ENCODE measurements at places on chromosomes 6 and 20. TPM values are rescaled to one million over a fixed set of nuclear protein-coding genes. Genes with fewer than 3 reads are reported as not detected.

- DNase-seq: no peak
Measured at GRCh38 chr6:41648921-41649320, 10.7 kb downstream of the MDFI start.

- no peak for DNase-seq
Measured at GRCh38 chr6:112214739-112215269, 39.6 kb downstream of the LAMA4 start.

GRCh38 chr6:169959136-169960002, 207.9 kb downstream of the ERMARD start:
- DNase-seq: peak; percentile 98

GRCh38 chr6:43943781-43944250, 173.8 kb downstream of the VEGFA start:
- no peak for DNase-seq

GRCh38 chr20:58651946-58652605, 993 bp downstream of the STX16 start:
- no peak for DNase-seq

GRCh38 chr20:34891166-34892062, 15.0 kb downstream of the ACSS2 start:
- DNase-seq: no peak

DNA sequence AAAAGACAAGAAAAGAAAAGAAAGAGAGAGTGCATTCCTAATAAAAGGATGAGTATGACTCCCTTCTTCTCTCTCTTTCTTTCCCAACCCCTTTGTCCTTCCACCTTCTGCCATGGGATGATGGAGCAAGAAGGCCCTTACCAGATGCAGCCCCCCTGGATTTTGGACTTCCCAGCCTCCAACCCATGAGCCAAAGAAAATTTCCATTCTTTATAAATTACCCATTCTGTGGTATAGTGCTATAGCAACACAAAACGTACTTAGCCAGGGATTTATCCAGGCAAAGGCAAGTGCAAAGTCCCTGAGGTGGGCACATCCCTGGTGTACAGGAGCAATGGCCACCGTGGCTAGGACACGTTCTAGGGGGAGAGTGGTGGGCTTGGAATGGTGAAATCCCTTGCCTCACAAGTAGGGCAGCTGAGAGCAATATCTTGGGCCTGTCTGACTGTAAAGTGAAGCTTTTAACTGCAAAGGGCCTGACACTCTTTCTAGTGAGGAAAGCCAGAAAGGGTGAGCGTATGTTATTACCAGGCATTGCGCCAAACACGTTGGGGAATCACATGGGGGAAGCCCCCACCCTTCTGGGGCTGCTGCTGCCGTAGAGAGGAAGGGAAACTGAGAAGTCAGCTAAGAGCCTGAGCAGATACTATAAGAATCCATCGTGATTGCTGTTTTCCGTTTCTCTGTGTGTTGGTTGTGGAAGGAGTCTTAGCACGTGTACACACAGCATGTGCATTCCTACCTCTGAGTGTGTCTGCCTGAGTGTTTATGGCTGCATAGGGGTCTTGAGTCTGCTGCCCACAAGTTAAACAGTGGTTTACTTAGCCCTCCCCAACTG, 50.7 kb upstream of the SIRPA start:
- no peak for DNase-seq

DNA sequence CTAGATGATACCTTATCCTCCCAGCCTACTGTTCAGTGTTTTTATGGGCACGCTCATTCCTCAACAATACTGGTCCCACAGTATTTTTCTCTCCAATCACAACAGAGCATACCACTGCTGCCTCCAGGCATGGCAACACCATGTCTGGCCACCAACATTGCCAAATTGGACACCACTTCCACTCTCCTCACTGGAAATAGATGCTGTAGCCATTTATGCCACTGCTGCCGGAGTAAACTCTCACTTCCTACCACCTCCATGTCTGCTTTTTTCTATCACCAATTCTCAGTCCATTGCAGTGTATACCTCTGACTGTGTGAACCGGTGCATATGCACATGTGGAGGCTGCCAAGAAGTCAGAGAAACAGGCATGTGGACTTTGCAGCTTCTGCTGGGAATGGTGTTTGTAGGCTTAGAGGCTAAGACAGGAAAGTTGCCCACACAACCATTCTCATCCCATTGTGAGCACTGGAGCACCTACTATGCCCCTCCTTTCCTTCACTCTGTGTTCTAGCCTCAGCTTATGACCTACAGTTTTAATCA, 14.4 kb downstream of the PI3 start:
- no peak for DNase-seq

Gene ENPP5
- total RNA-seq: 2.5 TPM

DNA sequence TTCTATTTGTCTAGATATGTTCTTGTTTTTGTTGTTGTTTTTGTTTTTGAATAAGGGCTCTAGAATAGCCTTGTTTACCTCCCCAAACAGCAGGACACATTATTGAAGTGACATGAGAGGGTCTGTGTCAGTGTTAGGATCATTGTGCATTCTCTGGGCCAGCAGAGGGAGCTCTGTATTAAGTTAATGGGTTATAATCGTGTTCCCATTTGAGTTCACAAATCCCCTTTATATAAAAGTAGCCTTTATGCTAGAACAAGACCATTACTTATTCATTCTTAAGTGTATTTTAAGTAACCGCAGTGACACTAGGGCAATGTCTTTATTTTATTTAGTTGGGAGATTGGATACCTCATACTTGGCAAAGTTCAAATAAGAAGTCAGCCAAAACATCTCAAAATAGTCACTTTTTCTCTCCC, 44.8 kb downstream of the STK4 start:
- DNase-seq: no peak

- DNase-seq: no peak
Measured at GRCh38 chr6:90678049-90678779, 91.3 kb upstream of the MAP3K7 start.

- no peak for DNase-seq
Measured at GRCh38 chr20:774016-774659, 5.8 kb upstream of the SLC52A3 start.

Gene SLC26A8
- not detected for total RNA-seq

DNA sequence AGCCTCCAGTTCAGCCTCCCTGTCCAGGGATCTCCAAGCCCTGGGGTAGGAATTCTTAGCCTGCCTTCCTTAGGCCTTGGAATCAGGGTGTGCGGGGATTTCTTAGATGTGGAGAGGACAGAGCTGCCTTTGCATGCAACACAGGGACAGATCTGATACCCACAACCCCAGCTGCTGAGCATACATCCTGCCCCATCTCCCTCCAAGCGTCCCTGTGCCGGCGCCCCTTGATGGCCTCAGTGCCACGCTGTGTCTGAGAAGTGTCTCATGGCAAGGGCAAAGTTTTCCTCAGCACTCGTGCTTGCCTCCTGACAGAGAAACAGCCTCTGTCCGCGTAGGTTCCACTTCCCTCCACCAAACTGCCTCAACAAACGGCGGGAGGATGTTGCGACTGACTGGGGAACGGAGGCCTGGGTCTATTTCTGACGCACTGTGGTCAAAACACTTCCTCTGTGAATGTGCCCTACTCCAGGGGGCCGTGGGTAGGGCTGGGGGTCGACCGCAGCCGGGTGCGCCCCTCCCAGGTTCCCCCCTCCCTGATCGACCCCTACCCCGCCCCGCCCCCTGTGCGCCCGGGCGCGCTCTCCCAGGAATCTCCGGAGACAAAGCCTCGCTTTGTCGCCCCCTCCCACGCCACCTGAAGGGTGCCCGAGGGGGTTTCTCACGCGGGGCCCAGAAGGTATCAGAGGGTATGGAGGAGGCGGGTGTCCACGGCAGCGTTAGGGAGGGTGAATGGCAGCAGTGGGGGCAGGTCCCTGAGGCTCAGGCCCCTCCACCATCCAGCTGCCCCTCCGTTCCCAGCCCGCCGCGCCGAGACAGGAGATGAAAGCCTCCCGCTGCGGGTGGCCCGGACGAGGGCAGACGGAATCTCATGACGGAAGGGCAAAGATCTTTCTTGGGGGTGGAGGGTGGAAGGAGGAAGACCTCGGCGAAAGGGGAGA, 806 bp downstream of the MICAL1 start:
- no peak for DNase-seq

GRCh38 chr6:100987556-100987955, 106.4 kb upstream of the ASCC3 start:
- no peak for DNase-seq

Gene NHLRC1
- 0.74 TPM for total RNA-seq

DNA sequence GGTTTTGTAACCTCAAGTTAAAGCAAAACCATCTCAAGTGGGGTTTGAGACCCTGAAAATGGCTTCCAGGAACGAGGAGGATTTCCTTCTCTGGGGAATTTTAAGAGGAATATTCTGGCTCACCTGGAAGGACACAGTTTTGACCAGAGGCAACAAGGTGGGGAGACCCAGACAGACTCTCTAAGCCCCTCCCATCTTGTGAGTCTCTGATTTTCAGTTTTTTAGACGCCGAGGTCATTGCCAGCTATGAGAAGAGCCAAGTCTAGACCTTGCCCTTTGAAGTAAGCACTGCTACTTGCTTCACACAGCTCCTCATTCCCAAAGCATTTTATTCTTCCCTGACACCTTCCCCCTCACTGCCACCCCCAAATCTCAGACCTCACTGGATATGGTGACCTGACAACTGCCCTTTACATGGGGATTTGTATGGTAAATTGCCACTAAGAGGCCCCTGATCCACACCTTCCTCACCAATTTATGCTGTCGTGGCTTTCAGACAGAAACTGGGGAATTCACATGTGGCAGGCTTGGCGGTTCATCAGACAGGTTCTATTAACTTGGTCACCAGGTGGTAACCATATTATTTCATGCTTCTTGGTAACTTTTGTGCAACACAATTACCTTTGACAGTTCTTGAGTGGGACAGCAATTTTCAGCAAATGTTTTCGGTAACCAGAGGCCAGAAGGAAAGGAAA, 116.2 kb downstream of the ISM1 start:
- DNase-seq: no peak

Gene PLN
- total RNA-seq: 33.9 TPM

Gene IRF4
- total RNA-seq: 2.9 TPM

DNA sequence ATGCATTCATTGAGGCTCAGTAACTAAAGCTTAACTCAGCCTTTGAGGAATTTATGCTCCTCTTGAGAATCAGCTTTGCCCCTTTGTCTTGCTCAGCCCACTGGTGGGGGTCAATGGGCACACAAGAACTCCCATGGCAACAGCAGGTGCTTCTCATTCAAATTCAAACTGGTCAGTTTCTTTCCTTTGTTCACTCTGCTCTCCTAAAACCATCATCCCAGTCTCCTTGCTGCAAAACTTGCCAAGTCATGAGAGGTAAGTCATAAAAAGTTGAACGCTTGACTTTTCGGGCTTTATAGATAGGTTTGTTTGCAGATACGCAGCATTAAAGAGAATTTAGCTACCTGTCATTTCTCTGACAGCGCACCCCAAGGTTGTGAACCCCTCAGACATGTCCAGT, 146.8 kb downstream of the TFAP2A start:
- DNase-seq: no peak

DNA sequence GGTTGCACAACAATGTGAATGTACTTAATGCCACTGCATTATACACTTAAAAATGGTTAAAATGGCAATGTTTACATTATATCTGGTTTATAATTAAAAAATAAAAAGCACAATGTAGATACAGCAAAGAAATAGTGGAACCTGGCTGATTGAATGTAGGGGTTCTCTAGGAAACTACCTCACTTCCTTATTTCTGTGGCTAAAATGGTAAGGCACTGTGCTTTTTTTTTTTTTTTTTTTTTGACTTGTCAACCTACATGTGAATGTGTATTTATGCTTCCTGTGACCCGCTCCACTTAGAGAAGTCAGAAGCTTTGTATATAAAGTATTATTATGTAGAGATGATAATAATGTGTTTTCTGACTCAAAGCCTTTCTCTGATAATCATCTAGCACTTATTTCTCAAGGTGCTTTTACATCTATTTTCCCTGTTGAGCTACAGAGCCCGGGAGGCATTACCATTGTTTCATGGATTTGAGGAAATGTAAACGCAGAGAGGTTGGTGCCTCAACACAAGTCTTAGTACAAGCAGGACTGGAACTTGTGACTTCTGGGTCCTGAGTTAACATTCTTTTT, 55.0 kb downstream of the SOX4 start:
- DNase-seq: no peak

DNA sequence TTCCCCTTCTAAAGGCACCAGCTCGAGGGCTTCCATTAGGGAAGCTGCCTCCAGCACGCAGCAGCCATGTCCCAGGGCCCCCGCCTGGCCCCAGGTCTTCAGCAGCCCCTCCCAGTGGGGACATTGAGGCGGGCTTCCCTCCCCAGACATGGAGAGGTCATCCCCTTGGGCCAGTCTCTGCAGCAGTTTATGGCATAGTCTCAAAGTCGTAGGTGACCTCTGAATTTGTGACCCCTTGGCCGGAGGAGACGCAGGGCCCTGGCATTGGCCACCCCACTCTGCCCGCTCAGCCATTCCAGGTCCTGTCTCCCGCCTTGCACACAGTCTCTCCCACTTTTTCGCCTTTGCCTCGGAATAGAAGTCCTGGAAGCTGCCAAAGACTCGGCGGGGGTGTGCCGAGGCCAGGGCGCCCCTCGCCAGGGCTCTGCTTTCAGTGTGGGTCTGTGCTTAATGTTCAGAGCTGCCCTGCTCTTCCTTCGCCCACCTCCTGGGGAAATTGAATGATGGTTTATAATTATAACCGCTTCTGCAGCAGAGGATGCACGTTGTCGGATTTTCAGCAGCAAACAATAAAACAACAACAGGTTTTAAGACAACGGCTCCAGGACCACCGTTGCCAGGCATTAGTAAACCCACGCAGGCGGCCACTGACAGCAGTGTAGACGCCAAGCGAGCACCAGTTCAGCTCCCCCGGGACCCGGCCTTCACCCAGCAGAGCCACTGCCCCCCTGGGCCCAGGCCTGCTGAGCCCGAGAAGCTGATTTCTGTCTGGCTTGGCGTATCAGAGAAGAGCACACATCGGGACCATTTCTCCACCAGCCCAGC, 187.0 kb downstream of the TAF4 start:
- no peak for DNase-seq

DNA sequence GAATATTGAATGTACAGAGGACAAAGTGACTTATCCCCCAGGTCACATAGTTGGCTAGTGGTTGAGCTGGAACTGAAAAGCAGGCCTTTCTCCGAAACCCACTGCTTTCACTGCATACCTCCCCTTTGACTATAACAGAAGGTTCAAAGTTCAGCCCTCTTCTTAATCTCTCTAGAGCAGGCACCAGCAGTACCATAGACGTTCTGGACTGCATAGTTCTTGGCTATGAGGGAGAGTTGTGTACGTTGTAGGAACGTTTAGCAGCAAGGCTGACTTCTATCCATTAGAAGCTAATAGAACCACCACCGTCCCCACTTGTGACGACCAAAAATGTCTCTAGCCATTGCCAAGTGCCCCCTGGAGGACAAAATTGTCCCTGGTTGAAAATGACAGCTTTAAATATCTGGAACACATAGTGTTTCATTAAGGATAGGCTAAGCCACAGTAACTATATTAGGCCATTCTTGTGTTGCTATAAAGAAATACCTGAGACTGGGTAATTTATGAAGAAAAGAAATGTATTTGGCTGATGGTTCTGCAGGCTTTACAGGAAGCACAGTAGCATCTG, 123.8 kb upstream of the MTHFD1L start:
- DNase-seq: no peak

GRCh38 chr6:38034274-38034914, 214.9 kb downstream of the ZFAND3 start:
- no peak for DNase-seq

Gene DTD1
- total RNA-seq: 24.1 TPM

Gene BTN3A1
- total RNA-seq: 16.7 TPM

Gene RAET1L
- 8.3 TPM for total RNA-seq

GRCh38 chr6:166633732-166634535, 6.9 kb upstream of the RPS6KA2 start:
- DNase-seq: no peak

Gene ZNF311
- total RNA-seq: 0.25 TPM

Gene ZNF165
- total RNA-seq: 3.7 TPM
